ENCODE measurements at places on chromosomes 6 and 20.

- DNase-seq: peak; percentile 33
These were observed 1.0 kb upstream of the HFE start for GRCh38 chr6:26086211-26086610.

DNA sequence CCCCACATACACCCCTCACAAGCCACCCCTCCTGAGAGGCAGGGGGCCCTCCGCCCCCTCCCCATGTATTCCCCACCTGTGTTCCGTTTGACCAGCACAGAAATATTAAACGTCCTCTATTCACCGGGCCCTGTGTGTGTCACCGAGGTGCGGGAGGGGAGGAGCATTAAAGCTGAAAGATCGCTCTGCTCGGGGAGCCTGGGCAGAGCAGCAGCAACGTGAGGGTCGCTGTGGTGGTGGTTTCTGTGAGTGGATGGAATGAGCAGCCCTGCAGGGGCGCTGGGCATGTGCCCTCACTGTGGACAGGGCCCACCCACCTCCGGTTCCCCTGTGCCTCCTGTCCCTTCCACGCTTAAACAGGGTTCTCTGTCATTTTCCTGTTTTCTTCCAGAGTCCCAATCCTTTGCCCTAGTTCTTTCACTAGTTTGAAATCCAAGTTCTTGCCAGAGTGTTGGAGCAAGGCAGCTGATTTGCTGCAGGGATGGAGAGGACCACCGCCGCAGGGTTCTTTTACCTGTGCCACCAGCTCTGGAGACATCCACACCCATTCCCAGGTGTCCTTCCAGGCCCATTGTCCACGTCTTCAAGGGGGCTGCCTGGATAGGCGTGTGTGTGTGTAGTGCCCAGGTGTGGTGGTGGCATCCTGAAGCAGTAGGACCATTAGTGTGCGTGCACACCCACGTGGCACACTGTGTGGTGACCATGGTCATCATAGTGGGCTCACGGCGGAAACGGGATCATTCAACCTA, 37.6 kb upstream of the MDFI start:
- no peak for DNase-seq

GRCh38 chr20:38616457-38616856, 14.8 kb downstream of the ARHGAP40 start:
- no peak for DNase-seq

- no peak for DNase-seq
These were observed 81.7 kb upstream of the PDE10A start for GRCh38 chr6:165744555-165745228.
